Endothelial cell of umbilical vein (primary cell): ENCODE measurements at places on chromosomes 3 and 15. TPM values are rescaled to one million over a fixed set of nuclear protein-coding genes. Genes with fewer than 3 reads are reported as not detected.

- H3K4me1 ChIP-seq, result no peaks in the 10 kb centered on the region
- H3K27ac ChIP-seq, result no peak overlapping the region
- DNase-seq, result no peak
- H3K27me3 ChIP-seq, result no peaks in the 10 kb centered on the region
- no peak overlapping the region for H3K4me3 ChIP-seq
These were observed 330.4 kb downstream of the EDEM1 start for GRCh38 chr3:5517921-5518320.

DNA sequence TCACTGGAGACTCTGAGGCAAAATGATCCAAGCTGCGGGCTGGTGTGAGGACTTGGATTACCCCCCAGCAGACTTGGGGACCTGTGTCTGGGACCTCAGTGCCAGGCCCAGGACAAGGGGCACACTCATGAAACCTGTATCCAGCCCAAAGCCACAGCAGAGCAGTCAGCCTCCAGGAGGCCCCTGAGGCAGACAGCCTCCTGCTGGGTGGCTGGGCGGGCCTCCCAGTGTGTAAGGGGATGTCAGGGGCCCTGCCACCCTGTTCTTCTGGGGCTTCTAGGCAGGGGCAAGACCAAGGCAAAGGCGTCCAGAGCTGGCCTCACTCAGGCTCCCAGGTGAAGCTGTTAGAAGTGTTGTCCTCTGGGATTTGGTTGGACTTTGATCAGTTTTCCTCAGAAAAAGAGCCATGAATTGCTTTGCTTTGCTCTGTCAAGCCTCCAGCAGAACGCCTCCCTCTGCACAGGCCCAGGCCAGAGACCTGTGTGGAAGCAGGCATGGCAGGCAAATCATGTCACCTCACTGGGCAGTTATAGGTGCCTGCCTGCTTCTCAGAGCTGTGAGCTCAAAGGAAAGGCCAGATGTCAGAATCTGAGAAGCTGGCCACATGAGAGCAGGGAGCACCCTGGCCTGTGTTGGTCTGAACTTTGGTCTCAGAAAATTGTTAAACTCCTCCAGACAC, 77.4 kb downstream of the SMAD6 start:
- no peaks in the 10 kb centered on the region for H3K27me3 ChIP-seq
- no peak overlapping the region for H3K27ac ChIP-seq
- DNase-seq, result no peak
- no peak overlapping the region for H3K4me3 ChIP-seq
- H3K36me3 ChIP-seq, result no peaks in the 10 kb centered on the region

The NISCH gene
- 153 and 156 TPM in 2 replicates for total RNA-seq

DNA sequence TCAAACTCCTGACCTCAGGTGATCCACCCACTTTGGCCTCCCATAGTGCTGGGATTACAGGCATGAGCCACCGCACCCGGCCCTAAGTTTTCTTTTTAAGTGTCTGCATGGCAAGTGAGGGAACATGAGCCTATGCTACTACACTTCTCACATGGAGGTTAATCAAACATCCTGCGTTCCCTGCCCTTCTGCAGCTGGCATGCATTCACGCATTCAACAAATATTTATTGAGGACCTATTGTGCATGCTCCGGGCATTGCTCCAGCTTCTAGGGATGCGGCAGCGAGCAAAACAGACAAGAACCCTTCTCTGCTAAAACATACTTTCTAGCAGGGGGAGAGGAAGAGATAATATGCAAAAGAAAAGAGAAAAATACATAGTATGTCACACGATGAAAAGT, 42.6 kb upstream of the ACKR4 start:
- no peaks in the 10 kb centered on the region for H3K27me3 ChIP-seq
- no peaks in the 10 kb centered on the region for H3K36me3 ChIP-seq
- peak; percentile 92 for DNase-seq
- H3K4me1 ChIP-seq, result peaks cover 45% of the 10 kb centered on the region
- no peak overlapping the region for H3K4me3 ChIP-seq
- no peak overlapping the region for H3K27ac ChIP-seq

- peak overlapping the region; percentile 36 for H3K4me3 ChIP-seq
- peak overlapping the region; percentile 88 for H3K27ac ChIP-seq
- H3K4me1 ChIP-seq, result peaks cover 26% of the 10 kb centered on the region
- no peaks in the 10 kb centered on the region for H3K36me3 ChIP-seq
These were observed 848 bp downstream of the NCEH1 start for GRCh38 chr3:172709774-172710663.

DNA sequence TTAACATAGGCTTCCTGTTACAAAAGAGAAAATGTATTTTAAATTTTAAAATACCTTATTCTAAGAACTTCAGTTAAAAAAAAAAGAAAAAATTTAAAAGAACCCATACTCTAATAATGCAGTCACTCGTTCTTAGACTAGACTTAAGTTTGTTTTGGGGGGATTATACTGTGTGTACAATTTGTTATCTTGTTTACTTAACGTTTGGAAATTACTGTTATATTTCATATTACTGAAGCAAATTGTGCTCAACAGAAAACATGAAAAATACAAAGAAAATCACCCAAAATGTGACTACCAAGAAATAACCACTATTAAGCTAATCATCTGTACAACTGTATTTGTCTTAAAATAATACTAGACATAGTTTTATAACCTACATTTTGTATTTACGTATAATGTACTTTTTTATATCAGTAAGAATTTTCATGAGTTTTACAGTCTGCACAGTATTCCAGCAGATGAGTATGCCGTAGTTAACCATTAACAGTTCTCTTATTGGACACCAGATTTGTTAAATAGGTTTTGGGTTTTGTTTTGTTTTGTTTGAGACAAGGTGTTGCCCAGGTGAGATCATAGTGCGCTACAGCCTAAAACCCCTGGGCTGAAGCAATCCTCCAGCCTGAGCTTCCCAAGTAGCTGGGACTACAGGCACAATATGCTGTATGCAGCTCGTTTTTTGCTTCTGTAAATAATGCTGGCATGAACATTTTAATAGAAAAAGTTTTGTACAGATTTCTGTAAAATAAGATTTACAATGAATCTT, 88.8 kb upstream of the CHD2 start:
- H3K4me3 ChIP-seq, result no peak overlapping the region
- no peaks in the 10 kb centered on the region for H3K36me3 ChIP-seq
- H3K27ac ChIP-seq, result no peak overlapping the region
- no peak for DNase-seq
- peaks cover 15% of the 10 kb centered on the region for H3K4me1 ChIP-seq
- H3K27me3 ChIP-seq, result no peaks in the 10 kb centered on the region

The ZBED2 gene
- not detected in 2 replicates for total RNA-seq

The CGNL1 gene
- total RNA-seq, result 25.7 and 27.1 TPM in 2 replicates
